ENCODE measurements at places on chromosomes 3 and 15. TPM values are rescaled to one million over a fixed set of nuclear protein-coding genes. Genes with fewer than 3 reads are reported as not detected.

SLC12A8 gene
- not detected for total RNA-seq

ZNF660 gene
- total RNA-seq, result not detected

MOBP gene
- not detected for total RNA-seq

COL7A1 gene
- total RNA-seq, result 1.1 TPM

PLS1 gene
- 1.2 TPM for total RNA-seq

ITIH4 gene
- 71.1 TPM for total RNA-seq

PAK6 gene
- total RNA-seq, result not detected

- peak overlapping the region; percentile 95 for H3K27ac ChIP-seq
- peaks cover 95% of the 10 kb centered on the region for H3K4me1 ChIP-seq
- peak; percentile 89 for DNase-seq
- H3K36me3 ChIP-seq, result peaks cover 6% of the 10 kb centered on the region
- H3K27me3 ChIP-seq, result no peaks in the 10 kb centered on the region
These were observed 101.9 kb upstream of the ICE2 start for GRCh38 chr15:60580650-60581376.

- no peak for DNase-seq
- no peaks in the 10 kb centered on the region for H3K27me3 ChIP-seq
- H3K36me3 ChIP-seq, result no peaks in the 10 kb centered on the region
- H3K4me1 ChIP-seq, result no peaks in the 10 kb centered on the region
These were observed 45.9 kb upstream of the ALDH1A3 start for GRCh38 chr15:100833417-100834389.

DNA sequence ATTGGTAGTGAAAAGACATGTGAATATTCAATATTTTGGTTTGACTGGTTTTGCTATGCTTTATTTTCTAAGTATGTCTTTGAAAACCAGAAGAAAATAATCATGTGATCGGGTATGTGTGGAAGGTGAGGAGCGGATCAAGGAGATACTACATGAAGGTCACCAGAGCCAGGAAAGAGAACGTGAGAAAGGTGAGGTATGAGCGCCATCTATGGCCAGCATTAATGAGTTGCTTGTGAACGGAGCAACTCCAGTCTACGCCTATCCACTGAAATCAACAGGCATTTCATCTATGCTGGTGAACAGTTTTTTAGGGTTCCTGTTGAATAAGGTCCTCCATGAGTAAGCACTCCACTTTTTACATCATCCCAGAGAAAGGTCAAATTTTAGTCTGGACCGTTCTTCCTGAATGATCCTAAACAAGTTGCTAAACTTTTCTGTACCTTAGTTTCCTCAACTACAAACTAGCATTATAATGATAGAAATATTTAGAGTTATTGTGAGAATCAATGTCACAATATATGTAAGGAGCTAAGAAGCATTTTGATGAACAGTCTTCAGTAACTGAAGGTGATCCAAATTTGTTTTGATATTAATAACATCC lies 1435.2 kb upstream of the CADM2 start:
- H3K4me1 ChIP-seq, result no peaks in the 10 kb centered on the region
- no peak overlapping the region for H3K27ac ChIP-seq
- no peak overlapping the region for H3K4me3 ChIP-seq
- H3K36me3 ChIP-seq, result no peaks in the 10 kb centered on the region

GRCh38 chr15:62711691-62712454 lies 330.7 kb upstream of the TPM1 start:
- H3K27ac ChIP-seq, result no peak overlapping the region
- H3K4me1 ChIP-seq, result no peaks in the 10 kb centered on the region
- H3K36me3 ChIP-seq, result no peaks in the 10 kb centered on the region
- no peaks in the 10 kb centered on the region for H3K27me3 ChIP-seq
- no peak overlapping the region for H3K4me3 ChIP-seq

- no peak overlapping the region for H3K4me3 ChIP-seq
- H3K36me3 ChIP-seq, result no peaks in the 10 kb centered on the region
- DNase-seq, result no peak
- H3K4me1 ChIP-seq, result no peaks in the 10 kb centered on the region
- H3K27ac ChIP-seq, result no peak overlapping the region
These were observed 3.7 kb upstream of the ALDH1A3 start for GRCh38 chr15:100875976-100876375.

DNA sequence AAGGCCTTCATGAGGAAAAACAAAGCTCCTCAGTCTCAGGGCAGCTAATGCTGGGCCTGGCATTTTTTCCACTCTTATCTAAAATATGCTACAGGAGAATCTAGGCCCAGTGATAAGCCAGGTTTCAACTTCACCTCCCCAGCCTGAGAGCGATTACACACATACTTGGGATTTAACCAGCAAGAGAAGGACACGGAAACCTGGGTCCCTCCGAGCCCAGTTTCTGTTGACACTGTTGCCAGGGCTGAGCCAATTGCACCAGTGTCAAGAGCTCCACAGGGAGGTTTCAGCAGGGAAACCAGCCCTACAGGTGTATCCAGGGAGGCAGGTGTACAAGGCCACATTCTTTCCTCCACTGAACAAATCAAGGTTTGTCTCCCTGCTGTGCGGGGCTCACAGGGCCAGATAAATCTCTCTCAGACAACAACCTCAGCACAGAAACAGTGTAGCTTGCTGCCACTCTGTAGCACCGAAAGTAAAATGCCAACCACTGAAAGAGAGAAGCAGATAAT lies 85.4 kb downstream of the MAGI1 start:
- no peak for DNase-seq
- H3K4me1 ChIP-seq, result no peaks in the 10 kb centered on the region
- no peaks in the 10 kb centered on the region for H3K27me3 ChIP-seq
- H3K27ac ChIP-seq, result no peak overlapping the region
- no peak overlapping the region for H3K4me3 ChIP-seq
- no peaks in the 10 kb centered on the region for H3K36me3 ChIP-seq

DNA sequence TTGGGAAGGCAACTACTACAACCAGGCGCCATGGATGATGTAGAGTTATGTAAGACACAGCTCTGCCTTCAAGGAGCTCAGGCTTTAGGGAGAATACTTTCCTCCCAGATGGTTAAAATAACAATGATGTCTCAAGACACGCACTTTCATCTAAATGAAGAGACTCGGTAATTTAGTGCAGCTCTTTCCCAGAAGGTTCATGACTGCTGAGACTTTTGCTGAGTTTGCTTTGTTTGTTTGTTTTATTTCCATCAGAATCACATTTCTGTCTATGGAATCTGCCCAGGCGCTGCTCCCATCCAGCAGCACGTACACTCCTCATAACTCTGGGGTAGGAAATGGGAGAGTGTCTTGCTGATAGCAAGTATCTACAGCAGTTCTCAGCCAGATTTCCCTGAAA lies 33.9 kb upstream of the MEX3B start:
- H3K27ac ChIP-seq, result no peak overlapping the region
- H3K36me3 ChIP-seq, result no peaks in the 10 kb centered on the region
- no peak overlapping the region for H3K4me3 ChIP-seq
- no peaks in the 10 kb centered on the region for H3K4me1 ChIP-seq
- no peaks in the 10 kb centered on the region for H3K27me3 ChIP-seq

DNA sequence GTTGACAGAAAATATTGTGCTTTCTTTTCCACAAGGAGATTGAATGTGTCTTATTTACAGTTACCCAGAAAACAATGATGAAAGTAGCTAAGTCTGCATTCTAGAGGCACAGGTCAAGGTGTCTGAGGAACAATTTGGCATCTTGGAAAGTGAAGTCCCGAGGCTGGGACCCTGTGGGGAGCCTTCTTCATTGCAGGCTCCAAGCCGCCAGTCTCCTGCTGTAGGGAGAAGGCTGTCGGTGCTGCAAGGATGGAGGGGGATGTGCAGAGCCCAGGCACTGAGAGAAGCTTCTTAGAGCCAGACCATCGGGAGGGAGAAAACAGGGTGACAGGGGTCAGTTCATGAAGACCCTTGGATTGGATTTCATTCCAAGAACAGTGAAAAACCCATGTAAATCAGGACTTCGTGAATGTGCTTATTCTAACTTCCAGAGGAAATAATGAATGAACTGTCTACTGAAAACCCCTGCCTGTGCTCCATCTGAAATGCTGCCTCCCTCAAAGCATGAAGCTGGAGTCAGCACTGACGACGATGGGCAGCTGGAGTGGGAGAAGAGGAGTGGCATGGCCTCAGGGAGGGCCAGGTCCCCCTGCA lies 25.2 kb upstream of the NSMCE3 start:
- H3K4me3 ChIP-seq, result no peak overlapping the region
- H3K36me3 ChIP-seq, result no peaks in the 10 kb centered on the region
- H3K27ac ChIP-seq, result no peak overlapping the region
- no peaks in the 10 kb centered on the region for H3K4me1 ChIP-seq
- H3K27me3 ChIP-seq, result no peaks in the 10 kb centered on the region

DNA sequence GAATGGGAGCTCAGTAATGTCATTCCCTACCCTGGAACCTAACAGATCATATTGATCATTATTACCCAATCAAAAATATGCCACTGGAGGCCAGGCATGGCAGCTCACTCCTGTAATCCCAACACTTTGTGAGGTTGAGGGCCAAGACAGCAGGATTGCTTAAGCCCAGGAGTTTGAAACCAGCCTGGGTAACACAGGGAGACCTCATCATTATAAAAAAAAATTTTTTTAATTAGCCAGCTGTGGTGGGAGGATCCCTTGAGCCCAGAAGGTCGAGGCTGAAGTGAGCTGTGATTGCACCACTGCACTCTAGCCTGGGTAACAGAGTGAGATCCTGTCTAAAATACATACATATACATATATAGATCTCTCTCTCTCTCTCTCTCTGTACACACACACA lies 10.2 kb downstream of the IGDCC4 start:
- no peak overlapping the region for H3K4me3 ChIP-seq
- no peak for DNase-seq
- H3K27me3 ChIP-seq, result peaks cover 4% of the 10 kb centered on the region

GRCh38 chr15:57339321-57339720 lies 37.0 kb upstream of the CGNL1 start:
- no peak for DNase-seq
- H3K36me3 ChIP-seq, result no peaks in the 10 kb centered on the region
- no peak overlapping the region for H3K4me3 ChIP-seq
- H3K4me1 ChIP-seq, result no peaks in the 10 kb centered on the region
- no peaks in the 10 kb centered on the region for H3K27me3 ChIP-seq

GRCh38 chr3:17179381-17180205 lies 294.8 kb downstream of the PLCL2 start:
- H3K27ac ChIP-seq, result no peak overlapping the region
- no peaks in the 10 kb centered on the region for H3K27me3 ChIP-seq
- H3K36me3 ChIP-seq, result peaks cover 15% of the 10 kb centered on the region
- H3K4me1 ChIP-seq, result no peaks in the 10 kb centered on the region

- no peak overlapping the region for H3K4me3 ChIP-seq
- no peaks in the 10 kb centered on the region for H3K4me1 ChIP-seq
- no peaks in the 10 kb centered on the region for H3K36me3 ChIP-seq
- no peaks in the 10 kb centered on the region for H3K27me3 ChIP-seq
These were observed 222.6 kb downstream of the MECOM start for GRCh38 chr3:169440926-169441325.

DNA sequence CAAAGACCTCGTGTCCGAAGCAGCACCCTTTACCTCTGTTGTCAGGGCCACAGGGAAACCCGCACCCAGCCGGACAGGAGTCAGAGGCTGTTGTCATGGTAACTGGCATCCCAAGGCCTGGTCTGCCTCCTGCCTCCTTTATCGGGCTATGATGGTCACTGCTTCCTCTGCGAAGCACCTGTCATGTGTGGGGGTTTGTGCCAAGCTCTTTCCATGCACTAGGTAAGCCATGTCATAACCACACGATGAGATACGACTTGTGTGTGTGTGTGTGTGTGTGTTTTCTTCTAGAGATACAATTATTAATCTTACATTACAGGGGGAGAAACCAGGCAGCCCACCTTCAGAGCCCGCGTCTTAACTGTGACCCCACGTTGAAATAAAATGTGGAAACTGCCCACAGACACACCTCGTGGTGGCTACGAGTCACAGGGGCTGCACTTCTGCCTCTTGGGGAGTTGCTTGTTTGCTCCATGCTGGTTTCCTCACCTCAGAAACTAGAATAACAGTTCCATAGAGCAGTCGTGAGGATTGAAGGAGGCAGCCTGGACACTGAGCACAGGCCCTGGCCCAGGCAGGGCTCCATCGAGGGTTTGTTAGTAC lies 18.0 kb downstream of the ZDHHC19 start:
- H3K4me3 ChIP-seq, result no peak overlapping the region
- H3K36me3 ChIP-seq, result no peaks in the 10 kb centered on the region
- peak overlapping the region; percentile 93 for H3K27ac ChIP-seq
- no peaks in the 10 kb centered on the region for H3K27me3 ChIP-seq

DNA sequence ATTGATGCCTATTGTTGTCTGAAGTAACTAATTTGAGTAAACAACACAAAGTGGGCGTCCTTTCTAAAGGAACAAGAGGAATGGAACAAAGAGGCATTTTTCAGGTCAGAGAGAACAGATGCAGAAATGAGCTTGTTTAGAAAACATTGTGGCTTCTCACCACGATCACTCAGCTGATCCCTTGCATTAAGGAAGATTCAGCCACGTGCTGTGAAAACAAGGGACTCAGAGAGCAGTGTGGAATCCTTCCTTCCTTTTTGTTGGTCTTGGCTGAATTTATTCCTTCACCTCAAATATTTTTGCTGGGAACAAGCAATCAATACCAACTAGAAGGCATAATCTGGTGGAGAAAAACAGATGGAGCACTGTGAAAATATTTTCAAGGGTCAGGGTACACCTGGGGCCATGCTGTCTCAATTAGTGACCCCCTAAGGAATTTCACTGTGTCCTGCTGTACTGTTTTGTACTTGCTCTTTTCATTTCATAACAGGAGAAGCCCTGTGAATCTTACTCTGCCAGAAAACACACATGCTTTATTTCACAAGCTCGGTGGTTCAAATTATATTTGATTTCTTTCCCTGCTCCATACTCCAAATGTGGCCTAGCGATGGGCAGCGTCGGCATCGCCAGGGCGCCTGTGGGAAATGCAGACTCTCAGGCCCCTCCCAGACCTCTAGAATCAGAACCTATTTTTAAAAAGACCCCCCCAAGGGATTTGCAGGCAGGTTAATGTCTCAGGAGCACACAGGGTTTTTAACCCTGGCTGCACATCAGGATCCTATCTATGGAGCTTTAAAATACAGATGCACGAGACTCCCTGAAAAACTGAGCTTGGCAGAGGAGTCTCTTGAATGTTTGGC lies 11.6 kb upstream of the SLC6A20 start:
- no peak overlapping the region for H3K4me3 ChIP-seq
- DNase-seq, result no peak
- H3K4me1 ChIP-seq, result no peaks in the 10 kb centered on the region
- H3K36me3 ChIP-seq, result no peaks in the 10 kb centered on the region
- no peak overlapping the region for H3K27ac ChIP-seq

GRCh38 chr15:82100111-82100929 lies 54.5 kb upstream of the MEX3B start:
- no peak for DNase-seq
- H3K36me3 ChIP-seq, result no peaks in the 10 kb centered on the region
- H3K27ac ChIP-seq, result no peak overlapping the region
- no peaks in the 10 kb centered on the region for H3K4me1 ChIP-seq

Data from CD4-positive, CD25-positive, alpha-beta regulatory T cell (primary cell).